Muscle of leg (tissue), 16 donors: ENCODE measurements at places on chromosomes 12 and 14. TPM values are rescaled to one million over a fixed set of nuclear protein-coding genes. Genes with fewer than 3 reads are reported as not detected.
A peak's percentile ranks its signal among the peaks of the same experiment; 100 is the strongest.

Gene DNM1L
- polyA plus RNA-seq, result 60.3 TPM

Gene KCNK10
- polyA plus RNA-seq, result not detected

Gene NCAPD2
- polyA plus RNA-seq, result 50.3 TPM

Gene OTOGL
- 0.39 TPM for polyA plus RNA-seq

Gene IKZF4
- polyA plus RNA-seq, result 5.0 TPM

Gene IAPP
- not detected for polyA plus RNA-seq

Gene PTPRB
- 15.9 TPM for polyA plus RNA-seq

Gene PPFIA2
- polyA plus RNA-seq, result 1.5 TPM

Gene DPPA3
- not detected for polyA plus RNA-seq

Gene KRT5
- polyA plus RNA-seq, result 12.8 TPM

Gene CLEC4E
- polyA plus RNA-seq, result not detected

Gene NTS
- polyA plus RNA-seq, result 1.3 TPM

Gene NEUROD4
- not detected for polyA plus RNA-seq

Gene IFNG-AS1
- 0.26 TPM for polyA plus RNA-seq

GRCh38 chr14:72643317-72643801 lies 250.5 kb downstream of the DPF3 start:
- DNase-seq, result peak; percentile 59

GRCh38 chr12:93533310-93533709 lies 39.2 kb upstream of the SOCS2 start:
- no peak for DNase-seq

GRCh38 chr12:18383203-18383602 lies 121.9 kb downstream of the PIK3C2G start:
- peak; percentile 96 for DNase-seq

DNA sequence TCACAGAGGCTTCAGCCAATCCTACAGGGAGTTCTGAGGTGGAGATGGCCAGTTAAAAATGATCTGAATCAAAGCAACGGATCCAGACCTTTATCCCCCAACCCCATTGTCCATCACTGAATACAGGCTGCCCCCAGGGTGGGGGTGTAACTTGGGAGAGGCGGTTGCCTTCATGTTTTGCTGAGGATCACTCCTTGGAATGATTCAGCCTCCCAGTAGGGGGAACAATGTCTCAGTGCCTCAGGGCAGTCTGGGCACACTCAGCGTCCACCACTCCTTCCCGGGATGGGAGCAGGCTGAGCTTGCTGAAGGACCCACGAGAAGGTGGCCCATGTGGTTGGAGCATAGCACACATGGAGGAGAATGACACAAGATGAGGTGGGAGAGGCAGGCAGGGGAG lies 60.2 kb downstream of the RFX4 start:
- no peak for DNase-seq

DNA sequence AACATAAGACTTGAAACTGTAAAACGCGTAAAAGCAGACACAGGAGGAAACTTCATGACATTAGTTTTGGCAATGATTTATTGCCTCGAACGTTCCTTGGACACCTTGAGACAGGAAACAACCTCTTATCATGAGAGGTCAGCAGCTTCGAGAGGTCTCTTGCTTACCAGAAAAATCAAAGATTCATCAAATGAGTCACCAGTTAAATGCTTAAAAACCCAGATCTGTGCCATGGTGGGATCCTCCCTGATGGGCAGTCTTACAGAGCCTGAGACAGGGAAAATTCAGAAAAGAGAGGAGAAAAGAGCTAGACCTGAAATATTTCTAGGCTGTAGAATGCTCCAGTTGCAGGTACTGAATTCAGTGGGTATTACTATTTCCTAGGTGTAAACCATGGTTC lies 1093.9 kb downstream of the AACS start:
- DNase-seq, result no peak

GRCh38 chr12:81683881-81684280 lies 75.3 kb downstream of the PPFIA2 start:
- DNase-seq, result no peak

DNA sequence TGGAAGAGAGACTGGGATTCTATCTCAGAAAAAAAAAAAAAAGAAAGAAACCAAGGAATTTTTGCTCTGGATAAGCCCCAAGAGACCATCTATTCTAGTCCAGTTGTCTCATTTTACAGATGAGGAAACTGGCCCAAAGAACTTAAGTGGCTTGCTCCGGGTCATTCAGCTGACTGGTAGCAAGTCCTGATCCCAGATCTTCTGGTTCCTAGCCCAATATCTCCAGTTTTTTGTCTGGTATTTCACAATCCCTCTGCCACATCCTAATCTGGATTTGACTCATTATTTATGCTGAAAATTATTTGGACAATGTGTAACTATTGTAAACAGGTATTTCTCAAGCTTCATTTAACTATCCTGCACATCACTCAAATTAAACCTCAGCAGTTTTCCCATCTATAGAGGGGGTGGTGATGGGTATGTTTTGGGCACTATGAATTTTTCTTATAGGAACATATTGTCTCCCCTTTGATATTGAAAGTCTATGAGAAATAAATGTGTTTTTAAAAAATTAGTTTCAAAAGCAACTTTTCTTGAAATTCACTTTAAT lies 43.4 kb downstream of the PPP2R5E start:
- DNase-seq, result no peak

- DNase-seq, result no peak
Measured at GRCh38 chr14:64421166-64421565, 33.0 kb downstream of the MTHFD1 start.

GRCh38 chr12:129900306-129900705 lies 3.5 kb downstream of the TMEM132D start:
- DNase-seq, result no peak

DNA sequence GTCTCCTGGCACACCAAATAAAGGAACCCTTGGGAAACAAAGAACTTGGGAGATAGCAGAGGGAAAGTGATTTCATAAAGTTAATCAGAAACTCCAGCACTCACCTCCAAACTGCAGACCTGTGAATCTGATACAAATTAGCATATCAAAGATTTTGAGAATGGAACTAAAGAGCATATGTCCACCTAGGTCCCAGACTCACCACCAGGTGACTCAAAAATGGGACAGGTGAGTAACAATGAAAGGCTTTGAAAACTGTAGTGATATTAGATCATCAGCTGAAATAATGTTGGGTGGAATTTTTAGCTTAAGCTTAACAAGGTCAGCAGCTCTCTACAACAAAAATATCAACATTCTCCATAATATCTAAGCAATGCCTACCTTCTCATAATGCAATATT lies 214.8 kb downstream of the RERGL start:
- DNase-seq, result no peak

GRCh38 chr14:67508956-67509355 lies 20.4 kb upstream of the TMEM229B start:
- peak; percentile 56 for DNase-seq

DNA sequence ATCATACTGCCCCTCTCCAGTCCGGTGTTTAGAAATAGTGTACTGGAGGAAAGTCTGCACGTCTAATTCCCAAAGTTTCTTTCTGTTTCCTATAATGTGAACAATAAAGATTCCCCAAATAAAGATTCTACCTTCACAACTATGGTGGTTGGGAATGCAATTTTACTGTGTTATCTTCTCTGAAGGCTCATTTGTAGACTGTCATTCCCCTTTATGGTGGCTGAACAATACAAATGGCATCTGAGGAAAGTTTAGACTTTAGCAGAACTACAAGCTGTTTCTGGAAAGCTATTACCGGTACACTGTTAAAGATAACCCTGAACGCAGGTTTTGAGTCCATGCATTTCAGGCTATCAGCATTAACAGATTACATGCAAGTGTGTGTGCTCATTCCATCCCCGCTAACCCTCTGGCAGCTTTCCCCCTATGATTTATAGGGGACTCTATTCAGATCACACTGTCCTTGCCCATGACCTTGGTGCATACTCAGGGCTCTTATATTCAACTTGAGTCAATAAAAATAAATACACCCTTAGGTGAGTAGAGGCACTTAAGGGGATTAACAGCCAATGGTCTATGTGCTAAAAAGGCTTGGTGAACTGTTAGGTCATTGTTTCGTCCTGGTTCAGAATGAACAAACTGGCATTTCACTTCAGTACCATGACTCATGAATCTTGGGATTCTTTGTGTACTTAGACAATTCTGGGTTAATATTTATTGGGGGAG lies 60.7 kb upstream of the PYGL start:
- no peak for DNase-seq

DNA sequence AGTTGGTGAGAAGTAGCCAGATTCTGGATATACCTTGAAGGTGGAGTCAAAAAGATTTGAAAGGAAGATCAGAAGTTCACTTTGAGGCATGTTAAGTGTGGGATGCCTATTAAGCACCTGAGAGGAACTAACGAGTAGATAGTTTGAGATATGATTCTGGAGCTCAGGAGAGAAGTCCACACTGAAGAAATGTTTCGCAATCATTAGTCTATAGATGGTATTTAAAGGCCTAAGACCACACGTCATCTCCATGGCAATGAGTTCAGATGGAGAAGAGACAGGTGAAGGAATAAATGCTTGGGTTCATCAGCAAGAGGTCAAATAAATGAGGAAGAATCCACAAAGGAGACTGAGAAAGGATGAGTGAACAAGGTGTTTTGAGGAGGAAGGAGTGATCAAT lies 192.9 kb upstream of the NEDD1 start:
- no peak for DNase-seq

DNA sequence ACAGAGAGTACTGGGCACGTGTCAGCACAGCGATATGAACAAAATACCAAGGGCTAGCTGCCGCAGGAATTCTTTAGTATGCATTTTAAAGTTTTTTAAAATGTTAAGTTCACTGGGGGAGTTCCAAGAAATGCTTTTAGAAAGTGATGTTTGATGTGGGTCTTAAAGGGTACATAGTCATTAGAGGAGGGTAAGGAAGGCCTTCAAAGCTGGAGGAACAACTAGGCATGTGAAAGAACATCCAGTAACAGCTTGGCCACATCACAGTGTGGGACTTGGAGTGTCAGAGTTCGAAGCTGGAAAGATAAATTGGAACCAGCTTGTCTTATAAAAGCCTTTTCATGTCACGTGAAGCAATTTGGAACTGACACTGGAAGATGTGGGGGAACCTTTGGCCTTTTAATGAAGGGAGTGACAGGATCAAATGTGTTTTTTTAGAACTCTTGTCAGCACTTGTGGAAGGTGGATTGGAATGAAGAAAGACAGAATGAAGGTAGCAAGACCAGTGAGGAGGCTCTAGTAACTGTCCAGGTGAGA lies 57.7 kb downstream of the WDR20 start:
- DNase-seq, result no peak

GRCh38 chr12:40002178-40003169 lies 103.4 kb downstream of the SLC2A13 start:
- no peak for DNase-seq

- no peak for DNase-seq
Measured at GRCh38 chr12:67377541-67377940, 108.4 kb downstream of the CAND1 start.

DNA sequence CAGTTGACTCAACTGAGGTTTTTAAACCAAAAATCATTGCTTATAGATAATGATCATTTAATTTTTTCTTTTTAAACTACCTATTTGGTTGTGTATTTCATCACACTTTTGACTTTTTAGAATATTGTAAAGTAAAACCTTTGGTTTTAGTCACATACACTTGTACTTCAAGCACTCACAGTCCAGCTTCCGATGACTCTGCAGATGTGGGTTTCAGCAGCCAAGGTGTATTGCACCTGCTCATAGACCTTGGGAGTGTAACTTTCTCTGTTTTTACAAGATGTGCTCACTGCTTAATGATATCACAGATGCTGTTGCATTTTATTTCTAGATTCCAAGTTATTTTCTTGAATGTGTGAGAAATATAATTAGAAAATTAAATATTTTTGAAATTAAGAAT lies 188.3 kb upstream of the SLC38A2 start:
- no peak for DNase-seq

DNA sequence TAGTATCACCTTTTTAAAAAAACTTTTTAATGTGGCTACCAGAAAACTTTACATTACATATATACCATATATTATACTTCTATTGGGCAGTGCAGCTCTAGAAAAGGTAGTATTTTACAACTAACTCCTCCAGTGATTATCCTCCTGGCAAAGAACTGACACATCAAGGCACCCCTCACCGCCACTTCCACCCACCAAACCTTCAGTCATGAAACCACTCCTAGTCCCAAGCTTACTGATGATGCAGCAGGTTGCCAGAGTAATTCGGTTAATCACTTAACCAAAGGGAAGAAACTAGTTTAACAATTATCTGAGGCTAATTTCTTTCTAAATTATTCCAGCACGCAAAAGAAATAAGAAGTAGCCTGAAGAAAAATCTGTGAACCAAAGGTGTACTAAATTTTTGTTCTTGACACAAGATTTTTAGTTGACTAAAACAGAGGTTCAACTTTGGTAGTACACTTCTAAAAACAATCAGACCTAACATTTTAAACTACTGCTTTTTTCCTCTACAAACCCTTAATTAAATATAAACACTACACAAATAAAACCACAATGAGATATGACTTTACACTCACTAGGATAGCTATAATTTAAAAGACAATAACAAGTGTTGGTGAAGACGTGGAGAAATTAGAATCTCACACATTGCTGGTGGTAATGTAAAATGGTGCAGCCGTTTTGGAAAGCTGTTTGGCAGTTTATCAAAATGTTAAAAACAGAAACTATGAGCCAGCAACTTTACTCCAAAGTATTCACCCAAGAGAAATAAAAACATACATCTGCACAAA lies 16.7 kb downstream of the SPPL3 start:
- DNase-seq, result peak; percentile 39

DNA sequence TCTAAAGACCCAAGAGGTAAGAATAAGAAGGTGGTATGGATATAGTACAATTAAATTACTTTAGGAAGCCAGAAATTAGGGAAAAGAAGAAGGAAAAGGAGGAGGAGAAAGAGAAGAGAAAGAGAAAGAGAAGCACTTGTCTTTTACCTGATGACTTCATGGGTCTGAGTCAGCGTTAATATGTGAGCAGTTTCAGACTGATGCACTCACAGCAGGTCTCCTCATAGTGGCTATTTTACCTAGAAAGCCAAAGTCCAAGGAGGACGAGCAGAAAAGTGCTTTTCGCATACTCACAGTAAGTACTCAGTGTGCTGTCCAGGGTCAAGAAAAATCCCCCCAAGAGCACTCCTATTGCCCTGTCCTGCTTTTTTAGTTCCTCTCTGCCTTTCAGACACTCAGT lies 222.1 kb downstream of the C12orf42 start:
- DNase-seq, result no peak
